Non-pigmented ciliary epithelial cell (primary cell): ENCODE measurements at places on chromosomes 6 and 20.
A peak's percentile ranks its signal among the peaks of the same experiment; 100 is the strongest.

DNA sequence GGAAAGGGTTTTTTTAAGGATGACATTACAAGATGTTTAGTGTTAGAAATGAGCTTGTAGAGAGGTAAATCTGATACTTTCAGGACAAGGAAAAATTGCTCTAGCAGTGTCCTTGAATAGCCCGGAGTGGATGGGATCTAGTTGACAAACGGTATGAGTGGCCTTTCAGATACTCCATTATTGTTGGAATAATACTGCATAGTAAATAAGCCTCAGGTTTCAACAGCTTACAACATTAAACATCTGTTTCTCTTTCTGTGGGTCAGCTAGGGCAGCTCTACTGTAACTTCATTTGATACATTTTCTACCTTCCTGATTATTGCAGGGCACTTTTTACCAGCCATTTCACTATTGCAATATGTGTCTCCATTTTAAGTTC is 118.0 kb downstream of the B3GAT2 start:
- no peak for DNase-seq

DNA sequence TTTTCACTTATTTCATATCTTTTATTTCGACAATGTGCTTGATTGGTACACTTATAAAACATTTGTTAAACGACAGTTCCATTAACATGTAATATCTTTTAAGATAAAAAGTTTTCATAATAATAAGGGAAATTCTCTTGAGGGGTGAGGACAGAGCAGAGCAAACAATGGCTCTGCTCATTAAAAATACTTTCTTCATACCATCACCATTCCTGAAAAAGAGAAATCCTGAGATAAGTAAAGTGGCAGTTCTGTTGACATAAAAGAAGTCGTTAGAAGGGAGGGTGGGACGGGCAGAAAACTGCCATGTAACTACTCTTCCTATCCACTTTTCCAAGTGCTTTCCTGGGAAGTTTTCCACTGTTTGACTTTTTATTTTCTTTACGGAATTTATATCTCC is 193.6 kb upstream of the CEP162 start:
- no peak for DNase-seq

DNA sequence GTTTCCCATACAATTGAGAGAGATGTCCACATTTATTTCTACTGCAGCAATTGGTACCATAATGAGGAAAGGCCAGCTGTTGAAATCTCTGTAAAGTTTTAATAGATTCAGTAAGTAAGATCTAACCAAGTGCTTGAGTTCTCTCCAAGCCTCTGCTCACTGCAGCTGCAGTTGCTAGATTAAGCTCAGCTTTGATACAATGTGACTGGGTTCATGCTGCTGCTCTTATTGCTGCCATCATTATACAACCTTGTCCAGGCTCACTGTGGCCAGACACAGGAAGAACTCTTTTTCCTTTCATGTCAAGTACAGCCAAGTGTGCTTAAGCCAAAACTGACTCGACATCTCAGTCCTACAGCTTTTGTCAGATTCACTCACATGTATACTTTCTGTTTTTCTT is 423.5 kb downstream of the GJA1 start:
- no peak for DNase-seq

DNA sequence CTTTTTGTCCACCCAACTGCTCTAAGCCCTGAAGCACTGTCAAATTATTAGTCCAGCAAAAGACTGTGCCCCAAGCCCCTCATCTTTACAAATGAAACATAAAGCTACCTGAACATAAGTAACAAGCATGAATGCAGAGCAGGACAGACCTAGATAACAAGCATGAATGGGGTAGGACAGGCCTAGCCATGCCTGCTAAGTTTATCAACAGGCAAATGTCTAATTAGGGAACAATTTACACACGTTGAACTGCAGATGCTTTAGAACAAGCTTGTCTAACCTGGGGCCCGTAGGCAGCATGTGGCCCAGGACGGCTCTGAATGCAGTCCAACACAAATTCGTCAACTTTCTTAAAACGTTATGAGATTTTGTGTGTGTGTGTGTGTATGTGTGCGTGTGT is 13.6 kb downstream of the FBXO30 start:
- no peak for DNase-seq

- DNase-seq = no peak
Measured at GRCh38 chr6:100171533-100172321, 177.7 kb upstream of the MCHR2 start.

DNA sequence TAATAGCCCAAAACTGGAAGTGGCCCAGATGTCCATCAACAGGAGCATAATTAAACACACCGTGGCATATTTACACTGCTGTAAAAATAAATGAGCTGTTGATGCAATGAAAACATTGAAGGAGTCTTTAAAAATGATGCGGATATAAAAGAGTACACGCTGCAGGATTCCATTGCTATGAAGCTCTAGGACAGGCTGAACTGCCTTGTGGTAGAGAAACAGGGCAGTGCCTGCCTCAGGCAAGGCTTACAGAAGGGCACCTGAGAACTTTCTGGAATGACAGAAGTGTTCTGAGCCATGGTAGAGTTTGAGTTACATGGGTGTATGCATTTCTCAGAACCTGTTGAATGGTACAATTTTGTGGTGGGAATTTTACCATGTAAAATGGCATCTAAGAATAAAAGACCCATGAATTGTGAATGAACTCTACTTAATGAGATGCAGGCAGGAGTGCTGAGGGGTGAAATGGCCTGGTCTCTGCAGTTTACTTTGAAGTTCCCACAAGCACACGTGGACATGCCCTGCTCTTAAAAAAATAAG is 45.3 kb upstream of the RIN2 start:
- no peak for DNase-seq

DNA sequence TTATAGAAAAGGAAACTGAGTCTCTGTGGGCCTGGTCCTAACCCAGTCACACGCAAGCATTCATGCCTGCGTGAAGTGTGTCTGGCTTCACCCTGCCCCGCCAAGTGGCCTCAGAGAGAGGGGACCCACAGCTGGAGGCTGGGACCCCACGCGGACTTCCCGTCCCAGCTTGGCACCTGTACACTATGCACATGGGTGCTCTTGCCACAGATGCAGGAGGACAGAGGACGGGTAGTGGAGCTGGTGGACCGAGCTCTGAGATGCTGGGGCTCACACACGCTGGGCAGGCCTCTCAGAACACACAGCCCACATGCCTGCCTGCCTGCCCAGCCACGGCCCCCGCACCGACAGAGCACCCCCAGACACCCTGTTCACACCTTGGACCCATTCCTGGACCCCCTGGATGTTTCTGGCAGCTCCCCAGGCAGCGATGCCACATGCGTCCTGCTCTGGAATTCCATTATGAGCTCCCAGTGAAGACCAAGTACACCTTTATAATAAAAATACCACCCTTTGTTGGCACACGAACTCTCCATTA is 24.9 kb upstream of the SMOC2 start:
- DNase-seq = no peak

DNA sequence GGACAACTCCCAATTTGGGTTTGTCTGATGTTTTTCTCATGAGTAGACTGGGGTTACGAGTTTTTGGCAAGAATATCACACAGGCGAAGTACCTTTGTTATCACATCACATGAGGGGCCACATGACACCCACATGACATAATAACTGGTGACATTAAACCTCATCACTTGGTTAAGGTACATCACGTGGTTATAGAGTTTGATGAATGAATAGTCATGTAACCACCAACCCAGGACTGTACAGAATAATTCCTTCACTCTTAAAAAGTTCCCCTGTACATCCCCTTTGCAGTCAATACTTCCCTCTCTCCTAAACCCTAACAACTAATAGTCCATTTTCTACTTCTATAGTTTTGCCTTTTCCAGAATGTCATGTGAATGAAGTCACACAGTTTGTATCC is 83.4 kb downstream of the REV3L start:
- DNase-seq = no peak

- DNase-seq = no peak
Measured at GRCh38 chr6:133637436-133637835, 251.5 kb upstream of the TCF21 start.

DNA sequence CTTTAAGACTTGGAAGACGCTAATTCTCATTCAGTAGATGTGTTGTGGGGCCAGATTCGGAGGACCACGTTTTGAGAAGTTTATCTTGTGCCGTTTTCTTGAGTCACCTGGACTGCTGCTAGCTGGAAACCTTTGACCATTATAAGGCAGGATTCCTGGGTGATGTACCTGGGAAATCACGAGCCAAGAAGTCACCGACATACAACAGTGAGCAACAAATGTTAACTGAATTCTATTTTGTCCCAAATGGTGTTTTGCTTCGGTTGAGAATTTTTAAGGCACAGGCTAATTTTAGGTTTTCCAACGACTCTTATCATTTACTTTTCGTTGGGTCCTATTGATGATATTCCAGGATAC is 93.4 kb upstream of the BTN3A2 start:
- no peak for DNase-seq

DNA sequence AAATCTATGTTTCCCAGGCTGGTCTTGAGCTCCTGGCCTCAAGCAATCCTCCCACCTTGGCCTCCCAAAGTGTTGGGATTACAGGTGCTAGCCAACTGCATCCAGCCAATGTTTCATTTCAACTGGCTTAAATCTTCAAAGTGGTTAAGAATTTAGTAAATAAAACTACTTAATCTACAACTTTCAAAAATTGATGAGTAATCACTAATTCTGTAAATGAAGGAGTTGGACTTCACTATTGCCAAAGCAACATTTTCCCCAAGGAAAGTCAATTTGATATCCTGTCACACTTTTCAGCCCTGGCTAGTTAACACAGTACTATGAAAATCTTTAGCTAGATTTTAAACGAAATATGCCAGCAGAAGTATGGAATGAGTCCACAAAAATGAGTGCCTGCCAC is 3.8 kb downstream of the TOMM6 start:
- DNase-seq = no peak

DNA sequence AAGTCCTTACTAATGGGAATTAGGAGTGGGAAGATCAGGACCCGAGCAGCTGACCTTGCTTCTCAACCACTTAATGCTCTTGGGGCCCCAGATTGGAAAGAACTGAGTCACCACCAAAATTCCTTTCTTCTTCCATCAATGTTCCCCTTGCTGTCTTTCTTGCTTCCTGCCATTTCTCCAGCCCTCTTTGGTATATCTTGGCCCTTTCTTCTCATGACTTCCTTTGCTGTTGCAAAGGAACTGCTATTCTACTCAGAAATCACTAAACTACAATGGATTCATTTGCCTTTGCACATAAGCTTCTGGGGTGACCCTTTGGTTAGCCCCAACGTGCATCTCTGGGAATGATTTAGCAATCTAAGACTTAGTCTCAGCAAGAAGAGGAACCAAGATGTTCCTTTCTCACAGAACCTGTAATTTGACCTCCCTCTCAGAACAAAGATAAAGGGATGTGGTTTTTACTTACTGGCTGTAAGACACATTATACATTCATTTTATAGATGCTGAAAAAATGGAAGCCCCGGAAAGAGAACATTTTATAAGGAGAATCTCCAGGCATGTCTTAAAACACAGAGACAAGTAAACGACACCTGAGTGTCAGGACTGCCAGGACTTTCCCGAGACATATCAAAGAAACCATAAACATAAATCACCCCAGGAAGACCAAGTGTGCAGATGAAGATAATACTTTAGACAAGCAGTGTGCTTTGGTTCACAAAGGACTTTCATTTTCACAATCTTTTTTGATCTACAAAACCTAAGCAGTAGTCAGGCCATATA is 99.0 kb upstream of the TNFAIP3 start:
- DNase-seq = no peak

GRCh38 chr6:73041051-73041450 is 184.2 kb downstream of the KHDC1L start:
- no peak for DNase-seq

DNA sequence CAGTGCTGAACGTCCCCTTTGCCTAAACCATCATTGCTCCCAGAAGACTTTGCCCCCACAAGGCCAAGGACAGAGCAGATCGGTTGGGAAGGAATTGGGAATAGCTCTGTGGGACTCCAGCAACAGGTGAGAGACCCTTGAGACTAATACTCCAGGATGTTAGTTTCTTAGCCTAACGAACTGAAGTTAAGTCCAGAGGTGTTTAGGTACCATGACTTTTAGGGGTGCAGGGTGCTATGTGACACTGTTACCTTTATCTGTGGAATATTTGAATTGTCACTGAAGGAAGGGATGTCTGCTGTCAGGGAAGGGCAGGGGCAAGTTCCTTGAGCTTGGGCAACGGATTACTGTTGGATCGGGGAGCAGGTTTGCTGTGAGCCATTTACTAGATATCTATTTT is 1.9 kb downstream of the BLCAP start:
- no peak for DNase-seq

DNA sequence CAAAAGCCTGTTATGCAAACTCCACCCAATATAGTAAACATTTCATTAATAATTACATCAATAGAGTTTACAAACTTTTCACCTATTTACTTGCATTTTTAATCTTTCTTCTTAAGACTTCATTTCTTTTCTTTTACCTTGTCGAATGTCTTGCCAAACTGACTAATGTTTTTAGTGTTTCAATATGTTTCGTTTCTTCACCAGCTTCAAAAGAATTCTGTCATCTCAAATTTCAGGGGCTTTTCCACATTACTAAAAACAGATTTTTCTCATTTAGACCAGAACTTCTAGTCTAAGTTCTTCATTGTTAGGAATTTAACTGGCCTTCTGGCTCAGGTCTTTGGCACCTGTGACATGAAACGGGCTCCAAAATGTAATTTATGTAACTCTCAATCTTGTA is 196.5 kb downstream of the ARHGAP18 start:
- no peak for DNase-seq

DNA sequence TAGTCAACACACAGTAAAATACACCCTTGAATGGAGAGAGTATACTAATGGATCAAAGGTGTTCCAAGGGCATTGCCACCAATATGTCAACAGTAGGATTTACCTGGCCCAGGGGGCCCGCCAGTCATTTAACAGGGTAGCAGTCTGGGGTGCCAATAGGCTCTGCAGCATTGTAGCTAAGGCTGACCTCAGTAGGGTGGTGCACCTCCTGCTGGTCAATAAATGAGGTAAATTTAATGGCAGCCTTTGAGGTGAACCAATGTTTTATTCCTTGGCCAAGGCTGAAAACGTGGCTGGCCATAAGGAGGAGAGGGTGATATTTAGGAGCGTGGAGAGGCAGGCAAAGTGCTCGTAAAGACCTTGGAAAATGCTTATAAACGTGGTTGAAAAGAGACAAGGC is 147.2 kb downstream of the RPS12 start:
- no peak for DNase-seq

- DNase-seq = peak; percentile 59
Measured at GRCh38 chr6:75830959-75831885, 82.2 kb downstream of the MYO6 start.

DNA sequence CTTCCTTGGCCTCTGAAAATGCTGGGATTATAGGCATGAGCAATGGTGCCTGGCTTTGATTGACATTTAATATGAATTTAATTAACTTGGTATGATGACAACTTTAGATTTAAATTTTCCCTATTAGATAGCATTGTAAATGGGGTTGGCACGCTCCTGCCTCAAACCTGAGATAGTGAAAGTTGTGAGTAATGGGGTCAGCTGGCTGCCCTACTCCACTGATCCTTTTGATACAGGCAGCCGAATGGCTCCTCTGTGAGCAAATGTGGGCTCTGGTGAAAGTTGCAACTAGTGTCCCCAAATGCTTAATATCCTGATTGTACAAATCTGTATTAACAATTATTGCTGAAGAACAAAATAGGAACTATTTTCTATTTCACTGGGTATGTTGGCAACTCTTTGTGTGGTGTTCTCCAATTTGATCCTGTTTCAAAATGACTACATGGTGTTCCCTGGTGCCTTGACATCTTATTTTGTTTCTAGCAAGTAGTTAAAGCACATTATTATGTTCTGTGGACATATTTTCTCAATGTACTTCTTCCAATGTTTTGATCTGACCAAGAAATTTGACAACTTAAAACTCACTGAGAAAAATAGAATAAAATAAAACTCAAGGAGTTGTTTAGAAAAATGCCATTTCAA is 97.4 kb downstream of the COL12A1 start:
- DNase-seq = no peak
